CD4-positive, alpha-beta memory T cell (primary cell): ENCODE measurements at places on chromosomes 7 and 10. TPM values are rescaled to one million over a fixed set of nuclear protein-coding genes. Genes with fewer than 3 reads are reported as not detected.

GRCh38 chr7:55642266-55642665, 70.0 kb upstream of the VOPP1 start:
- H3K4me1 ChIP-seq, result peaks cover 14% of the 10 kb centered on the region
- no peak overlapping the region for H3K27ac ChIP-seq
- no peak overlapping the region for H3K4me3 ChIP-seq
- H3K36me3 ChIP-seq, result no peaks in the 10 kb centered on the region
- DNase-seq, result no peak

GRCh38 chr7:30225863-30226613, 58.4 kb upstream of the ZNRF2 start:
- H3K4me3 ChIP-seq, result no peak overlapping the region
- no peaks in the 10 kb centered on the region for H3K36me3 ChIP-seq
- no peak overlapping the region for H3K27ac ChIP-seq
- DNase-seq, result no peak

Gene IFIT1B
- not detected for total RNA-seq

DNA sequence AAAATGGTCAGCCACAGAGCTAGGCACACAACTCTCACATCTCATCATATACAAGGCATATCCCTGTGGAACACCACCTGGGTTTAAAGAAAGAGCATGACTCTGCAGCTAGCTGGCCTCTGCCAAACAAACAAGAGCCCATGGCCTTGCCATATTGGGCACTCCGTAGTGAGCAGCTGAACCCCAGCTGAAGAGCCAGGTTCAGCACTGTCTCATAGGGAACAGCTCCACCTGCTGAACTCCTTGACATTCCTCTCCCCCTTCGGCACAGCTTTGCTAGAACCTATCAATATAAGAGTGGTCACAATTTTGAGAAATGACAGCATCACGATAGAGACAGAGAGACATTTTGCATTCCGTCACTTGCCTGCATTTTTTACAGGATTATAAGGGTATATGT, 20.0 kb downstream of the SORCS1 start:
- H3K4me3 ChIP-seq, result no peak overlapping the region
- H3K27me3 ChIP-seq, result no peaks in the 10 kb centered on the region
- no peak overlapping the region for H3K27ac ChIP-seq
- no peak for DNase-seq

Gene ENO4
- not detected for total RNA-seq

DNA sequence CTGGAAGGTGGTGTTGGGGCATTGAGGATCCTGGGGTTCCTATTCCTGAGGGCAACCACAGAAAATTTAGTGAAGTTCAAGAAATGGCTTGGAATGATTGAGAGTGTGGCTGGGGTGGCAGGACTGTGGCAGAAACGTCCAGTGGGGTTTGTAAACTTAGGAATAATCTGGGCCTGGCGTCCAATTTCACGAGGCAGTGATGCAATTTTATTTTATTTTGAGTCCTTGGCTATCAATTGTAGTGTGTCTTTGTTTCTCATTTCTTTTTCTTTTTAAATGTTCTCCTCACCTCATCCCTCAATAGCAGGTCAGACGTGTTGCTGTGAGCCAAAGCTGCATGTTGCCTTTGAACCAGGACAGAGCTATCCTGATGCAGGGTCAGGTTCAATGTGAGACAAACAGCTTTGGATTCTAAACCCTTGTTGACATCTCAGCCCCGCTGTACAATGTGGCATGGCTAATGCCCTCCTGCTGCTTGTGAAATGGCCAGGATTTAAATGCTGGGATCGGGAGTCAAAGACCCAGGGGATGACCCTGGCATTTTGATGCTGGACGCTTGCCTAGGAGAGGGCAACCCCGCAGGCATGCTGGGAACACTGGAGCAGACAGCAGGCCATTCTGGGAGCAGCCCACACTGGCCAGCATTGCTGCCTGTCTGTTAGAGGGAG, 64.8 kb downstream of the RBM20 start:
- no peaks in the 10 kb centered on the region for H3K36me3 ChIP-seq
- no peaks in the 10 kb centered on the region for H3K4me1 ChIP-seq
- DNase-seq, result no peak
- no peaks in the 10 kb centered on the region for H3K27me3 ChIP-seq
- H3K4me3 ChIP-seq, result no peak overlapping the region
- H3K27ac ChIP-seq, result no peak overlapping the region

DNA sequence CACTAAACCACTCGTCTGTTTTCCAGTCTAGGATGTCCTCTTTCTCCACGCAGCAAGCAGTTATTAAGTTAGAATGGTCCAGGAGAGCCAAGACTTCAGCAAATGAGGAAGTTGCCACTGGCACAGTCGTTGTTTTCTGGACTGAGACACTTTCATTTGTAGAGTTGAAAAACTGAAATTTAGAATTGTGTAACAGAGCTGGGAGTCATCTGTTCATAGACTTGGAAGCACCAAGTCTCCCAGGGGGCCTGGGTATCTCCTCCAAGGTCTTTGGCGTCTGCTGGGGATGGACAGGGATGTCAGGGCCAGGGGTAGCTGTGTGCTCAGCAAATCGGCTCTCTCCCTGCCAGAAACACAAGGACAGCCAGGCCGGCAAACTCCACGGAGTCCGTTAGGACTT, 208.4 kb downstream of the FANK1 start:
- no peak overlapping the region for H3K27ac ChIP-seq
- H3K4me3 ChIP-seq, result no peak overlapping the region
- no peaks in the 10 kb centered on the region for H3K36me3 ChIP-seq

DNA sequence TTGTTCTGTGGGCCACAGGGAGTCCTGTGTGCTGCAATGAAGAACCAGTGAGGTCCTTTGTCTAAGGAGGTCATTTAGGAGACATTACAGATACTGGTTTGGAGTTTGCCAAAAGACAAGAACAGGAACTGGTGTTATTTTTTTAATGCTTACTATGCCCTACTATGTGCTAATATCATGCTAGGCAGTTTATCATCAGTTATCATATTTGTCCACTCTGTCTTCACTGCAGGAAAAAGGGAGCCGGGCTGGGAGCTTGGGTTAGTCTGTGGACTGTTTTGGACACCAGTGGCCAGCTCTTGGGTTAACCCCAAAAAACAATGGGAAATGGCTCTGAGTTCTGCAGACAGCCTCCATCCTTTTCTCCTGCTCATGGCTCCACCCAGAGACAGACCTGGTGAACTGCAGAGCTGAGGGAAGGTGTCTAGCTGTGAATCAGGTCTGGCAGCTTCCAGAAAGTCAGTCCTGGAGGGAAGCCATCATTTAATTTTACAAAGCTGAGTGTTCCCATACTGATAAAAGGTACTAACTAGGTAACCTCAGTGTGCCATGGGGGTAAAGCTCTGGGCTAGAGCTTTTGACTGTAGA, 101.2 kb upstream of the ZNF746 start:
- H3K4me1 ChIP-seq, result peaks cover 26% of the 10 kb centered on the region
- H3K27me3 ChIP-seq, result no peaks in the 10 kb centered on the region
- no peak overlapping the region for H3K4me3 ChIP-seq
- H3K27ac ChIP-seq, result no peak overlapping the region
- H3K36me3 ChIP-seq, result peaks cover 7% of the 10 kb centered on the region

DNA sequence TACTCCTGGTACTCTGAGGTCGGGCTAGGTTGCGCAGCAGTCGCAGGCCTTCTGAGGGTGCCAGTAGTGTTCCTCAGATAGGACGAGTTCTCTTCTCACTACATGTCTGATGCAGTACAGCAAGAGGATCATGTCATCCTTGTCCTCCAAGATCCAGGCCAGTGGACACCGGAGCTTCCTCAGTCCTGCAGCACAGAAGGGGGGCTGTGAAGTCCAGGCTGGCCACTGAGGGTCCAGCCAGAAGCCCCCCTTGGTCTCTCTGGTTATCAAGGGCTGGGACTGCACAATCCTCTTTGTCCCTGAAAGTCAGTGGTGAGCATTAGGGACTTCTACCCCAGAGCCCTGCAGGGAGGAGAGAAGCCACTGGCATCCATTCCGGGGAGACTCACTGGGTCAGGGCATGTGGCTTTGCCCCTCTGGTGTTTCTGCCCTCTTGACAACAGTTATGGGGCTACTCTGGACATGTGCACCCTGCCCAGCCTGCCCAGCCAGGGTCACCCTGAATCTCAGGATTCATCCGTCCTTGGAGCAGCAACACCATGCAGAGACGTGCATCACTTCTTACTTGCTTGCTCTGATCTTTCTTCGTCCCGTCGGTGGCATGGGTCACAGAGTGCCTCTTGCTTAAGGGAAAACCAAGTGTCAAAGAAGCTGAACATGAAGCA, 125.7 kb downstream of the ADCY1 start:
- H3K27me3 ChIP-seq, result no peaks in the 10 kb centered on the region
- no peaks in the 10 kb centered on the region for H3K4me1 ChIP-seq
- no peak for DNase-seq
- H3K36me3 ChIP-seq, result no peaks in the 10 kb centered on the region
- H3K27ac ChIP-seq, result no peak overlapping the region

- H3K36me3 ChIP-seq, result peaks cover 67% of the 10 kb centered on the region
- H3K27me3 ChIP-seq, result no peaks in the 10 kb centered on the region
- no peak overlapping the region for H3K27ac ChIP-seq
- H3K4me1 ChIP-seq, result peaks cover 12% of the 10 kb centered on the region
- no peak overlapping the region for H3K4me3 ChIP-seq
Observed at GRCh38 chr10:1116051-1116450, 59.9 kb downstream of the WDR37 start.

GRCh38 chr7:70040970-70041766, 442.9 kb downstream of the AUTS2 start:
- DNase-seq, result no peak
- no peaks in the 10 kb centered on the region for H3K4me1 ChIP-seq
- no peak overlapping the region for H3K4me3 ChIP-seq
- H3K27ac ChIP-seq, result no peak overlapping the region
- no peaks in the 10 kb centered on the region for H3K36me3 ChIP-seq

Gene FAM25A
- not detected for total RNA-seq

DNA sequence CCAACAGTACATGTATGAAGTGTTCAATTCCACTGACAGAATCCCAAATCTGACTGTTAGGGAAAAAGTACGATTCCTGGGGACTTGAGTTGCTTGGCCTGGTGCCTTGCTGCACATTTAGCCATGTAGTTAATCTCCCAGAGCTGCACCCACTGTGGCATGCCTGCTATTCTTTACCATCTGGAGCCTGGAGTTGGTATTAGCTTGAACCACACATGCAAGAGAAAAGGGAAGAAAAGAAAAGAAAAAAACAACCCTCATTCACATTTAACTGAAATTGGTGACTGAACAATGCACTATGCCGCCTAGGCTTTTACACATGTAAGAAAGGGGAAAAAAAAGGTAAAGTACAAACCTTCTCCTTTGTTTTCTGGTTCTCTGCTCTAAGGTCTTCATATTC, 26.1 kb downstream of the SHTN1 start:
- H3K4me3 ChIP-seq, result no peak overlapping the region
- H3K27me3 ChIP-seq, result no peaks in the 10 kb centered on the region
- no peak for DNase-seq

Gene ASZ1
- not detected for total RNA-seq

DNA sequence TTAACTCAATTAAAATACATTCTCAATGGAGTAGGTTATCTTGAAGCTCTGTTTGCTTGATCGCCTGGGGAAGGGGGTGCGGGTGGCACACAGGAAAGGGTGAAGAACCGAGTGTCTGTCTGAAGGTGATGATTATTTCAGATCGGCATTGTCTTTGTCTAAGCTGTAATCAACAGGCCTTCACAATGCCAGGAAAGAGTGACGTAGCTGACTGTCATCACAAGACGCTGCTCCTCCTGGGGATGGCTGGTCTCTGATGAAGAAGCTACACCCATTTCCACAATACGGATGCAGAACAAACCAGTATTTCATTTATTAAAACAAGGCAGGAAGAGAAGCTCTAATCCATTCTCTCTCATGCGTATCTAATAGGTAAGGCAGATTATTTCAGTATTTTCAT, 19.4 kb downstream of the JCAD start:
- H3K27me3 ChIP-seq, result peaks cover 13% of the 10 kb centered on the region
- DNase-seq, result no peak
- H3K4me1 ChIP-seq, result no peaks in the 10 kb centered on the region
- no peak overlapping the region for H3K27ac ChIP-seq

DNA sequence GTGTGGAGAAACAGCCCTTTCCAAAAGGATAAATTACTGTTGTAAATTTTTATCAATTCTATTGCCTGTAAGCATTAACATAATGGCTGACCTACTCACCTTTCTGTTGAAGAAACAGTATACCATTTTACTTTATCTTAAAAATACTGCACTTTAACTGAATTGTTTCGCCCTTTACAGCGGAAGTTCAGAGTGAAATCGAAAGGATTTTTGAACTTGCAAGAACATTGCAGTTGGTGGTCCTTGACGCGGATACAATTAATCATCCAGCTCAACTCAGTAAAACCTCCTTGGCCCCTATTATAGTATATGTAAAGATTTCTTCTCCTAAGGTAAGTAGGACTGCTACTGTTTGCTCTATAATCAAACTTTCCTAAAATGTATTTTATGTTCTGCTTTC, 117.5 kb downstream of the NSUN6 start:
- H3K27ac ChIP-seq, result no peak overlapping the region
- DNase-seq, result no peak
- no peaks in the 10 kb centered on the region for H3K4me1 ChIP-seq

DNA sequence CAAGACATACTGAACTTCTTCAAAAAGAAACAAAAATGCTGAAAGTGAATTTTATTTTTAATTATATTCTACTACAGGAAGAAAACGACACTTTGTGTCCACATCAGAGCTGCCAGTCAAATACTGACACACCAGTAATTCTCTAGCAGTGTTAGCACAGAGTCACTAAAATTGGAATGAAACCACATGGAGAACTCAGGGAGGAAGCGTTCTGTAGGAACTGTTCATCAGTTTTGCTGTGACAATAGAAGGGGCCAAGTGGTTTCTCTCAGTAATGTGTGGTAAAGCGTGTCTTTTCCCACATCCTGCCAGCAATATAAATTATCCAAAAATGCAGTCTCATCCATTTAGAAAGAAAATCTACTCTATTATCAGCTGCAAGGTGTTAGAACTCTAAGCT, 683.3 kb downstream of the GRM8 start:
- no peaks in the 10 kb centered on the region for H3K36me3 ChIP-seq
- DNase-seq, result no peak
- no peaks in the 10 kb centered on the region for H3K27me3 ChIP-seq
- H3K4me3 ChIP-seq, result no peak overlapping the region
- no peaks in the 10 kb centered on the region for H3K4me1 ChIP-seq
- no peak overlapping the region for H3K27ac ChIP-seq

Gene AS3MT
- total RNA-seq, result 2.3 TPM

DNA sequence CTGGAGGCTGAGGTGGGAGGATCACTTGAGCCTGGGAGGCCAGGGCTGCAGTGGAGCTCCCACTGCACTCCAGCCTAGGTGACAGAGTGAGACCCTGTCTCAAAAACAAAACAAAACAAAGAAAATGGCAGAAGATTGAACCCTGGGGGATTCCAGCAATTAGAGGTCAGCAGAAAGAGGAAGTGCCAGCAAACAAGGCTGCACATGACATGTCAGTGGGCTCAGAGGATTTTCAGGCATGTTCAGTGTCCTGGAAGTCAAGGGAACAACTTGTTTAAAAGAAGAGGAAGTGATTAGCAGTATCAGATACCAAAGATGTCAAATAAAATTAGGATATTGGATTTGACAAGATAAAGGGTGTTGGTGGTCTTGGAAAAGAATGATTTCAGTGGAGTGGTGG, 32.3 kb downstream of the RAB18 start:
- no peaks in the 10 kb centered on the region for H3K27me3 ChIP-seq
- H3K4me3 ChIP-seq, result no peak overlapping the region
- H3K36me3 ChIP-seq, result peaks cover 28% of the 10 kb centered on the region
- no peak overlapping the region for H3K27ac ChIP-seq
- peaks cover 21% of the 10 kb centered on the region for H3K4me1 ChIP-seq

Gene SH2B2
- 1.2 TPM for total RNA-seq

- peaks cover 43% of the 10 kb centered on the region for H3K4me1 ChIP-seq
- no peaks in the 10 kb centered on the region for H3K27me3 ChIP-seq
- peak overlapping the region; percentile 68 for H3K27ac ChIP-seq
- no peaks in the 10 kb centered on the region for H3K36me3 ChIP-seq
Observed at GRCh38 chr7:92831716-92832533, 4.4 kb downstream of the CDK6 start.

Gene THNSL1
- 7.5 TPM for total RNA-seq

Gene CYP3A7
- not detected for total RNA-seq
